ENCODE measurements at places on chromosomes 1 and 21.

DNA sequence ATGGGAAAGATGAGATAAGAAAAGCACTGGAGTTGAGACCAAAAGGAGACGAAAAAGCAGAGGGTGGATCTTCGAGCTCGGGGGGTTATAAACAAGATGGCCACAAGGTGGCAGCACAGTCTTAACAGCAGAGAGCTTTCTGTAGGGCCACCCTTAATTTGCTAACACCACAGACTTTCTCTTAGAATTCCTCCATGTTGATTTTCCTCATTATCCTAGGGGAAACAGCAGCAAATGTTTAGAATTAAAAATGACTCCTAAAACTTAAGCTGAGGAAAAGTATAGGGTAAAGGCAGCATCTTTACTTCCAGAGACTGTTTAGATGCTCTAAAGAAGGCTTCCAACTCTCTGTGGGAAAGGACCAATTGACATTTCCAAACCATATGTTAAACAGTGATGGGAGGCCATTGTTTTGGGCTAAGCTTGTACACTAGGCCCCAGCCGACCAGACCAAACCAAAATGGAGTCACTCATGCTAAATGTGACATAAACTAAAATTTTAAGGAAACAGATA, 2.5 kb upstream of the APOBEC4 start:
- no peak for DNase-seq

- no peak for DNase-seq
Measured at GRCh38 chr1:199684686-199685273, 342.7 kb upstream of the NR5A2 start.

DNA sequence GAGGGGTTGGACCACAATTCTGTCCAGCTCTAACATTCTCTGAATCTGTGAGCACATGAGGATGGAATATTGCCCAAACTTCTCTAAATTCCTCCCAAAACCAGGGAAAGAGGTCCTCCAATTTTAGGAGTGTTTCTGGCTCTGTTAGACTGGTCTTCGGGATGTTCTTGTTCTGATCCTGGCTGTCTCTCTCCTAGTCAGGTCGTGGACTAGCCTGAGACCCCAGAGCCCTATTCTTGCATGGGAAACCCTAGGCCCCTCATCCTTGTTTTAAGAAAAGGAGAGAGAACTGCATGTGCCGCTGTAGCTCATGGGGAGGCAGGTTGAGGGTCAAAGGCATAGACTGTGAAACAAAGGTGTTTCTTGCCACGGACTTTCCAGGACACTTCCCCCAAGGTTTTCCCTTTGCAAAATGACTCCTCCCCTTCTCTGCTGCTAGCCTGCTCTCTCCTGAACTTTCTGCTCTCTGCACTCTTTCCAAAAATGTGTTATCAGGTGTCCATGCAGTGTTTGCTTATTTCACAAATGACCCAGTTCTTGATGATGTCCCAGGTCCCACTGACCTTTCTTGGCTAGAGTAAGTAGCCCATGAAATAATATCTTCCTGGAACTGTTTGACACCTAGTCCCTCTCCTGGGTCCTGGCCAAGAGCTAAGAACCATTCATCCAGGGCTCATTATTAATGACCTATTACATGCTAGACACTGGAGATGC, 29.3 kb upstream of the RD3 start:
- DNase-seq, result no peak

DNA sequence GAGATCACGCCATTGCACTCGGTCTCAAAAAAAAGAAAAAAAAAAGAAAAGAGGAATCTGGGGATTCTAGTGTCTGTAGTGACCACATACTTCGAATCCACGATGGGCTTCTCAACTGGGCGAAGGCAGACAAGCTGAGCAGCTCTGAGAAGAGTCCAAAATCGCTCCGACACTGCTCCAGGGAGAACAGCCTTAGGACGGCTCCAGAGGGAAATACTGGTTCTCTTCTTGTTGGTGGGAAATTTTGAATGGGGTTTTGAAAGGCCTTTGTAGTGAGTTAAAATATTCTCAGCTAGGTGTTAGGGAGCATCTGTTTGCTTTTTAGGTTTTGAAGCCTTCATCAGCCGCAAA, 18.3 kb upstream of the HJV start:
- DNase-seq, result no peak

DNA sequence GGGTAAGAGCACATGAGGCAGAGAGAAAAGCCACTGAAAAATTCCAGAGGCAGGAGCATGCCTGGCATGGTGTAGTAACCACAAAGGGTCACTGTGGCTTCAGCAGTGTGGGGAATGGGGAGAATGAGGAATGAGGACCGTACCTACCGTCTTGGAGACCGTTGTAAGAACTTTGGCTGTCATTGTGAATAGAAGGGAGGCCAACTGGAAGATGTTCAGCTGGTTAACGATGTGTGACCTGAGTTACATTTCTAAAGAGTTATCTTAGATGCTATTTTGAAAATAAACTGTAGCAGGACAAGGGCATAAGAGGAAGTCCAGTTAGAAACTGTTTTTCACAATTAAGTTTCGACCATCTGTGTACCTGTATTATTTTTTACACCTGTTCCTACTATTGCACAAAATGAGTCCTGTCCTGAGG, 365.5 kb upstream of the SGIP1 start:
- DNase-seq, result no peak
